NCI-H2081 treated with DMSO at 0.1 percent for 48 hours (cell line): ENCODE measurements at places on chromosomes 2 and 18.

DNA sequence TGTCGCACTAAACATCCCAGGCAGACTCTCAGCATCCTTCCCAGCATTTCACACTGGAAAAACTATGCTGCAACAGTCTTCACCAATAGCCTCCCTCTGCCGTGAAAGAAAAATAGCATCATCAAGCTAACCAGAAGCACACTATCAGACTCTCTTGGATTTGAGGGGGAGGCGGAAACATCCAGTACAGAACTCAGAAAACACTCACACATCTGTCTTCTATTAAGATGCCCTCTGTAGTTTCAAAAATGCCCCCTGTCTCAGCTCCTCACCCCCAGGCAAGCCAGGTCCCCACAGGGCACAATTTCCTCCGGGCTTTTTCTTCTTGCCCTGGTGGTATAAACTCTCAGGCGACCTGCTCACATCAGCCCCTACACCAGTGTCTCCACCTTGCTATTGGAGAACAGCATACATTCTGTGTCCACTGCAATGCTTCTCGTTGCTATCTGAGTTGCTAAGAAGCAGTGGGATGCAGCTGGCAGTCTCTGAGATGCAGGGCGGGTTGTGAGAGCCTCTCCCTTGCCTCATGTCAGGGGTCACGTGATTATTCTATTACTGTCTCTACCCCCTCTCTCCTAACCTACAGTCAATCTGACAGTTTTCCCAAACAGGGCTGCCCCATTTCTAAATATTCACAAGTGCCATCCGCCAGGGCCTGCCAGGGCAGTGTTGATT lies 189.9 kb downstream of the INO80D start:
- no peak for DNase-seq

DNA sequence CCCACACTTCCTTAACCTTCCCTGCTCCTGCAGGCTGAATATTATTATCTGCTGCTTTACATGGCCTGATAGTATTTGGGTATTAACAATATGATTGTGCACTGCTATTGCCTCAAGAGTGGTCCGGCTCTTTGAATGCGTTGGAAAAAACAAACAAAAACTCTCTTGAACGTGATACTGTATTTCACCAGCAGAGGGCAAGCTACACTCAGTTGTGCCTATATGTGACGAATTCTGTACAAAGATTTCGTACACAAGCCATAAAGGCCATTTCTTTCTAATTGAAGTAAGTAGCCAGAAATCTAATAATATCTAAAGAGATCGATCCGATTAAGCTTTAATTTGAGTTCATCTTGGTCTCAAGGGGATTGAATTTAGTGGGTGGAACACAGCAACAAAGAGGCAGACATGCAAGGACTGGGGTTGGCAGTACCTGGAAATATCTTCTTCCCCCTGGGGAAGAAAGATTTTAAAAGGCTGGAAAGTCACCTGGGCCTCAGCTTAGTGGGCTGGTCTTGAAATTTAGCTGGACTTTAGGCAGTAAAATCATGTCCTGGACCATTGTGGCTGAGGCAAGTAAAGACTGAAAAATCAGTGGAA lies 49.3 kb upstream of the RAB6D start:
- DNase-seq, result peak; percentile 13

DNA sequence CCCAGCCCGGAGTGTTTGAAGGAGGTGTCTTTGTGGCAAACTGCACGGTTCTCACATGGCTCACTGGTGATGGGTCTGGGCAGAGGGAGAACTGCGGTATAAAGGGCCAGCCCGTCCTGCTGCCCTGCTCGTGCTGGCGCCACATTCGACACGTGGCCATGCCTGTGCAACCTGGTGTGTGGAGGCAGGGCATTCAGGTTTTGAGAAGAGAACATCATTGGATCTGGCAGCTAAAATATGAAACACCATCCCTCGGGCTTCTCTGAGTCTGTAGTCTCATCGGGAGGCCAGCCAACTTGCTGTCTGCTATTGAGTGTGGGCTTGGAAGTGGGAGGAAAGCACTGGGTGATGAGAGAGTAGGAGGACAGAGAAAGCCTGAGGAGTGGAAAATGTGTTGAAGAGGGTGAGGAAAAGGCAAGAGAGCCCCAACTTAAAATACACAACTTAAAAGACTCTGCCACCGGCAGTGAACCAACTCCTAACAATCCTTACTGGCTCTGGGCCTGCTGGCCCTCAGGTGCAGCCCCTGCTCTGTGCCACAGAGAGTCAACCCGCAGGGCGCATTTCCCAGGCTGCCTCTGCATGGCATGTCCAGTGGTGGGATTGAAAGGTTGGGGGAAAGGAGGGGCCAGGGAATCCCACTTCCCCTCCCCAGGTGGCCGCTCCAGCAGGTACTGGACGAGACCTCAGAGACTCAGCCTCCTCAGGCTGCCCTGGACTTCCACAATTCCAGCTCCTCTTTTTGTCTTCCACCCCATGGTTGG lies 112.7 kb upstream of the DLX2 start:
- DNase-seq, result no peak

DNA sequence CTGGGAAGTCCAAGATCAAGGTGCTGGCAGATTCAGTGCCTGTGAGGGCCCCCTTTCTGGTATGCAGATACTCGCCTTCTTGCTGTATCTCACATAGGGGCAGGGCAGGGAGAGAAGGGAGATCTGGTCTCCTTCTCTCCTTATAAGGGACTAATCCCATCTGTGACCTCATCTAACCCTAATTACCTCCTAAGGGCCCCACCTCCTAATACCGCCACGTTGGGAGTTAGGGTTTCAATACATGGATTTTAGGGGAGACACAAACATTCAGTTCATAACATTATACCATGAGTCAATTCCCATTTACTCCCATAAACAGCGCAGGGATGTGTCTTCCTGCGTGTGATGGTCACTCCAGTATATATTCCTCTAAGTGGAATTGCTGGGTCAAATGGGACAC lies 73.8 kb upstream of the TXNDC2 start:
- DNase-seq, result no peak

DNA sequence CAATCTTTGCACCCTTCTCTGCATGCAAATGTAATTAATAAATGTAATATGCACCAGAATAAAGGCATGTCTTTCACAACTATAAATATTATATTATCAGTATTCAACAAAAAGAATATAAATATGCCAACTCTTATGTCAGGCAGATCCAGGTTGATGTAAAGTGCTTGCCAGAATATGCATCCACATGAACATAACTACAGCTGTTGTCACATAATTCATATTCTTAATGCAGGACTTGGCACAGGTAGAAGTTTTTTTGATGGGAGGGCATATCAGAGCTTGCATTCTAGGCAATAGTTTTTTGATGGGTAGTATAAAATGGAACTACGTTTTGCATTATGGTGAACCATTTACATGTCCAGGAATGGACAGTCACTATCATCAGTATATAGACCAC lies 544.3 kb downstream of the ZNF804A start:
- no peak for DNase-seq

DNA sequence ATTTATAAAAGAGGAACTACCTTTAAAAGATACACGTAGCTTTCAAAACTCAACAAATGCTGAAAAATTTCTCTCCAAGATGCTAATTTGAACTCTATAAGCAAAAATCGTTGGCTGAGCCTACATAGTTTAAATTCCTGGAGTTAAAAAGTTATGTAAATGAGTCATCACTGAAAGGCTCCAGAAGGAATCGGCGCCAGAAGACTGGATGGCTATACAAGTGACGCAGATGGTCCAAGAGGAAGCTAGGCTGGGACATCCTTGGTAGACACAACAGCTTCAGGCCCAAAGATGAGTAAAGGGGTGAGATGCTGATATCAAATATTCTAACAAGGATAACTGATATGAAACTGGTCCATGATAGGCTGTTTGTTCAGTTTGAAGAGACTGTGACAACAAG lies 22.8 kb upstream of the DNAH6 start:
- no peak for DNase-seq

- DNase-seq, result no peak
Observed at GRCh38 chr2:136251885-136252585, 134.1 kb upstream of the CXCR4 start.

GRCh38 chr2:116142644-116143227 lies 1671.8 kb upstream of the DDX18 start:
- no peak for DNase-seq

GRCh38 chr2:66481100-66481549 lies 46.2 kb downstream of the MEIS1 start:
- no peak for DNase-seq

- DNase-seq, result no peak
Observed at GRCh38 chr18:56083097-56083521, 495.1 kb upstream of the TCF4 start.

DNA sequence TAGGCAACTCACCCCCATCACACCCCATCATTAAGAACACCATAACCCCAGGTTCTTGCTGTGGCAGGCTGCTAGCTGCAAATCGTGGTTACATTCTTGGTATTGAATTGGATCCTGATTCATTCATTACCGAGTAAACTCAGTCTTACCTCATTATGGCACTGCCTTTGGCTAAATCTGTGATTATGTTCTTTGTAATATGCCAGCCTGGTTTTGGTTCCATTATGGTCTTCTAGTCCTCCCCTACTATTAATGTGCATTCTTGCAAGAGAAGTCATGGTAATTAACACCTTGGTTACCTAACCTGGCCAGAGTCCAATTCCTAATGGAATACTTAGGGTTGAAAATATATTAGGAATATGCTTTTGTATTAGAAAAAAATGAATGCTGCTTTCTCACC lies 258.9 kb upstream of the APCDD1 start:
- peak; percentile 47 for DNase-seq

GRCh38 chr18:76401498-76401897 lies 93.5 kb downstream of the ZNF516 start:
- no peak for DNase-seq

- DNase-seq, result no peak
Observed at GRCh38 chr2:85988914-85989270, 100.1 kb upstream of the ST3GAL5 start.

GRCh38 chr2:188922191-188922590 lies 52.0 kb upstream of the COL3A1 start:
- no peak for DNase-seq

DNA sequence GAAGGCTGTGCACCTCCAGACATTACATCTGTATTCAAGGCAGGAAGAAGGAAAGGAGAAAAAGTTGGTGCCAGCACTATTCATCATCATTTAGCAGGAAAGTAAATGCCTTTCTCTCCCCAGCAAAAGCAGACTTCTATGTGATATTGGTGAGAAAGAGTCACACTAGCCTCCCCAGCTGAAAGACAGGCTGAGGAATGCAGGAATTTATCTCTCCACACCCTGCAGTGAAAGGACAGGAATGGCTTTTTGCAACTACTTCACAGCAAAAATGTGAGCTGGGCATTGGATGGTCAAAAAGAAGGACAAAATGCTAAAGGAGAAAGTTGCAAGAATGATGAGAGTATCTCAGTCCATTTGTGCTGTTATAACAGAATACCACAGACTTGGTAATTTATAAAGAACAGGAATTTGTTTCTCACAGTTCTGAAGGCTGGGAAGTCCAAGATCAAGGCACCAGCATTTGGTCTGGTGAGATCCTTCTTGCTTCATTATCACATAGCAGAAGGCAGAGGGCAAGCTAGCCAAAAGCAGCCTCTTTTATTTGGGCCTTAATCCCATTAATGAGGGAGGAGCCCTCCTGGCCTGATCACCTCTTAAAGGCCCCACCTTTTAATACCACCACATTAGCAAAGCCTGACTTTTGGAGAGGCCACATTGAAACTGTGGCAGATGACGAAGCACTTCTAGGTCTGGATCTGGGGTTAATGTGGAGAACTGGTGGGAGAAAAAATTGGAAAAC lies 388.1 kb upstream of the SLC14A2 start:
- DNase-seq, result no peak

- no peak for DNase-seq
Observed at GRCh38 chr2:25056098-25056821, 14.4 kb downstream of the EFR3B start.

DNA sequence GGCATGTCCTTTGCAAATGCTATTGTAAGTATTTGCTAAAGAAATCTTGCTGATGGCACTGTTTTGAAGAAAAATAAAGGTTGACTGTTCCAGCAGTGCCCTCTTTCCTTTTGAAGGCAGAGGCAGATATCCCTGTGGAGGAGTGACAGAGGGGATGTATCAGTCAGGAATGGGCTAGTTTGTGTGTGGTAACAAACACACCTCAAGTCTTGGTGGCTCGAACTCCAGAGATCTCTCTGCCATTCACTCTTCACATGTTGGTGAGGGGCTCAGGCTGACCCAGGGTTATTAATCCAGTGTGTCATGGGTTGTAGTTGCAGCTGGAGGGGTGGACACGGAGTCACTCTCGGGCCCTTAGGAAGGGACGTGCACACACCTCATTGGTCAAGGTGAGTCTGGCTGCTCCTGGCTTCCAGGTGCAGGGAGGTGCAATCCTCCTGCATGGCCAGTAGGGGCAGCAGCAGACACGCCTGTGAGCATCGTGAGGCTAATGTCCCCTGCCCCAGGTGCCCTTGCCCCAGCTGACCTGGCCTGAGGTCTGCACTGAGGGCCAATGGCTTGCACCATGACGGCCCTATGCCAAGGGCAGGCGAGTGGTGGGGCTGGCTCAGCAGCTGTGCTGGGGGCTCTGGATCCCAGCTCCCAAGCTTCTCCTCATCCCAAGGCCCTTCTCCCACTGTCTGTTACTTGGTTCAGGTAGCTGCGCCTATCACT lies 146.5 kb downstream of the ASB1 start:
- DNase-seq, result no peak

DNA sequence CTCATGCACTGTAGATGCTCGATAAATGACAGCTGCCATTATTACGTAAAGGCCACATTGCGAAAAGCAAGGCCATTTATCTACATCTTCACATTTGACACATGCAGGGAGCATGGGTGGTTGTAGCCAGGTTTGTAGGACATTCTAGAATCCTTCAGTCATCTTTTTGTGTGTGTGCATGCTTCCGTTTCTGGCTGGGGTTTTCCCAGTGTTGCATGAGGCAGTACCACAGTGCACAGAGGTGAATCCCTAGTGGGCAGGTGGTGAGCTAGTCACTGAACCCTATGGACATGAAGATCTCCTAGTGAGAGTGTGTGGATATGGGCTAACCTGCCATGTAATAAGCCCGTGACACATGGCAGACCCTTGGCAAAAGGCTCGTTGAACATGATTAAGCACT lies 151.8 kb upstream of the SLC14A2 start:
- no peak for DNase-seq

DNA sequence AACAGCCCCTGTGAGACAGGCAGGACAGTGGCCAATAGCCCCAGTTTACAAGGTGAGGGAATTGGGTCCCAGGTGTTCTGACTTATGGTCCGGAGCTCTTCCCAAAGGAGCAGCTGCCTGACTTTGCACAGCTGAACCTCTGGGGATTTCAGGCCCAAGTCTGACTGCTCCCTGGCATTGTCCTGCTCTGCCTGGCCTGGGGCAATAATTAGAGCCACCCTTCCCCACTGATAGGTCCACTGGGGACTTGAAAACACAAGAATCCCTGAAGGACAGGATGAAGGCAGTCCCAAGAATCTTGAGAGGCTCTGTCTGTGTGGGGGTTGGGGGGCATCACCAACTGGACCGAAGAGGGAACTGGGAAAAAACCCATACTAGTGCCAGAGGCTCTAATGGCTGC lies 3.7 kb upstream of the FEV start:
- DNase-seq, result no peak
